ENCODE measurements at places on chromosomes 4 and X.

DNA sequence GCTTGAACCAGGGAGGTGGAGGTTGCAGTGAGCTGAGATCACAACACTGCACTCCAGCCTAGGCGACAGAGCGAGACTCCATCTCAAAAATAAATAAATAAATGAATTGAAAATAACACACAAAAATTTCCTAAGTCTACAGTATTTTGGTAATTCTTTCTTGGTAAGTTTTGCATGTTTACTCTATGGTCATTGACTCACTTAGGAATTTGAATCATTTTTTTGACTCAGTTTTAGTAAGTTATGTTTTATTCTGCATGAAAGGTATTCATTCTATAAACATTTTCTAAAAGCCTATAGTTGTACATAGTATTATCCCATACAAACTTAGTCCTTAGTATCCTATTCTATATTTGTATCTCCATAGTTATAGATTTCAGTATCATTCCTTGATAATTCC, 772.9 kb upstream of the SLIT2 start:
- H3K27ac ChIP-seq: no peak overlapping the region
- no peaks in the 10 kb centered on the region for H3K4me1 ChIP-seq
- no peak for DNase-seq

- no peak for DNase-seq
- no peaks in the 10 kb centered on the region for H3K27me3 ChIP-seq
Observed at GRCh38 chr4:147039976-147040575, 94.4 kb upstream of the TTC29 start.

- DNase-seq: no peak
- no peak overlapping the region for H3K4me3 ChIP-seq
- peaks cover 3% of the 10 kb centered on the region for H3K4me1 ChIP-seq
- H3K36me3 ChIP-seq: no peaks in the 10 kb centered on the region
- no peaks in the 10 kb centered on the region for H3K27me3 ChIP-seq
Observed at GRCh38 chr4:101355246-101355645, 7.9 kb upstream of the PPP3CA start.

DNA sequence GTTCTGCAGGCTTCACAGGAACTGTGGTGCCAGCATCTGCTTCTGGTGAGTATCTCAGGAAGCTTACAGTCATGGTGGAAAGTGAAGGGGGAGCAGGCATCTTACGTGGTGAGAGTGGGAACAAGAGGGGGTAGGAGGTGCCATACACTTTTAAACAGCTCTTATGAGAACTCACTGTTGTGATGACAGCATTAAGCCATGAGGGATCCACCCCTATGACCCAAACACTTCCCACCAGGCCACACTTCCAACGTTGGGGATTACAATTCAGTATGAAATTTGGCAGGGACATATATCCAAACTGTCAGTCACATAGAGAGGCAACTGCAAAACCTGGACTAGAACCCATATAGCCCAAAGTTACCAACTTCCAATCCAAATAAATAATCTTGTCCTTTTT, 43.1 kb upstream of the ZCCHC12 start:
- H3K36me3 ChIP-seq: no peaks in the 10 kb centered on the region
- DNase-seq: no peak
- no peaks in the 10 kb centered on the region for H3K27me3 ChIP-seq
- H3K4me1 ChIP-seq: no peaks in the 10 kb centered on the region
- no peak overlapping the region for H3K4me3 ChIP-seq
- no peak overlapping the region for H3K27ac ChIP-seq

GRCh38 chr4:4818415-4819212, 40.9 kb upstream of the MSX1 start:
- no peak overlapping the region for H3K4me3 ChIP-seq
- no peaks in the 10 kb centered on the region for H3K36me3 ChIP-seq
- DNase-seq: no peak
- H3K27me3 ChIP-seq: no peaks in the 10 kb centered on the region
- H3K27ac ChIP-seq: no peak overlapping the region

- no peak overlapping the region for H3K27ac ChIP-seq
- no peak for DNase-seq
- H3K4me1 ChIP-seq: no peaks in the 10 kb centered on the region
- no peak overlapping the region for H3K4me3 ChIP-seq
Observed at GRCh38 chr4:43846111-43846587, 602.5 kb downstream of the KCTD8 start.

DNA sequence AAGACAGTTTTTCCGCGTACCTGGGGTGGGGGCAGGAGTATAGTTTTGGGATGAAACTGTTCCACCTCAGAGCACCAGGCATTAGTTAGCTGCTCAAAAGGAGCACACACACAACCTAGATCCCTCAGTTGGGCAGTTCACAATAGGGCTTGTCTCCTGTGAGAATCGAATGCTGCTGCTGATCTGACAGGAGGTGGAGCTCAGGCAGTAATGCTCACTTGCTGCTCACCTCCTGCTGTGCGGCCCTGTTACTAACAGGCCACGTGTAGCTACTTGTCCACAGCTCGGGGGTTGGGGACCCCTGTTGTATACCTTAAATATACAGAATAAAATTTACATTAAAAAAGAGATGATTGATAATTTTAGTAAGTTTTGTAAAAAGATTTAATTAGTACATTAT, 191.5 kb downstream of the SLC7A11 start:
- H3K27ac ChIP-seq: no peak overlapping the region
- H3K27me3 ChIP-seq: no peaks in the 10 kb centered on the region
- H3K4me3 ChIP-seq: no peak overlapping the region

DNA sequence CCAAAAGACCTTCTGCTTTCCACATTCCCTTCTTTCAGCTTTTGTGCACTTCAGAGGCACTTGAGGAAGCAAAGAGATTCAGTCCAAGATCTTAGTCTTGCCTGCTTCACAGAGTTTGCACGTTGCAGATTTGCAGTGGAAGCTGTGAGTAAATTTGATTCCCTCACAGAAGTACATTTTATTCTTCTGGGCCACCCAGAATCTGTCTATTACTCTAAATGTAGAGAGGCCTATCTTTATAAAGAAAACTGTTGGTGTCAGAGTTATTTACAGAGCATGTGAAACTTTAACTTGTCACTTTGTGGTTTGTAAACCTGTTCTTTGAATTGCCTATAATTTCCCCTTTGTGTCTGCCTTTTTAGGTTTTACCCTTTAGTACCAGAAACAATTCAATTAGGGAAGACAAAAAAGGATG, 15.5 kb downstream of the SPRY1 start:
- no peaks in the 10 kb centered on the region for H3K27me3 ChIP-seq
- no peaks in the 10 kb centered on the region for H3K36me3 ChIP-seq
- H3K27ac ChIP-seq: no peak overlapping the region
- H3K4me1 ChIP-seq: peaks cover 2% of the 10 kb centered on the region
- no peak overlapping the region for H3K4me3 ChIP-seq
- no peak for DNase-seq

- H3K36me3 ChIP-seq: no peaks in the 10 kb centered on the region
- no peaks in the 10 kb centered on the region for H3K27me3 ChIP-seq
- H3K4me1 ChIP-seq: peaks cover 3% of the 10 kb centered on the region
- no peak overlapping the region for H3K27ac ChIP-seq
- no peak overlapping the region for H3K4me3 ChIP-seq
Observed at GRCh38 chr4:170011921-170012628, 14.1 kb downstream of the MFAP3L start.

DNA sequence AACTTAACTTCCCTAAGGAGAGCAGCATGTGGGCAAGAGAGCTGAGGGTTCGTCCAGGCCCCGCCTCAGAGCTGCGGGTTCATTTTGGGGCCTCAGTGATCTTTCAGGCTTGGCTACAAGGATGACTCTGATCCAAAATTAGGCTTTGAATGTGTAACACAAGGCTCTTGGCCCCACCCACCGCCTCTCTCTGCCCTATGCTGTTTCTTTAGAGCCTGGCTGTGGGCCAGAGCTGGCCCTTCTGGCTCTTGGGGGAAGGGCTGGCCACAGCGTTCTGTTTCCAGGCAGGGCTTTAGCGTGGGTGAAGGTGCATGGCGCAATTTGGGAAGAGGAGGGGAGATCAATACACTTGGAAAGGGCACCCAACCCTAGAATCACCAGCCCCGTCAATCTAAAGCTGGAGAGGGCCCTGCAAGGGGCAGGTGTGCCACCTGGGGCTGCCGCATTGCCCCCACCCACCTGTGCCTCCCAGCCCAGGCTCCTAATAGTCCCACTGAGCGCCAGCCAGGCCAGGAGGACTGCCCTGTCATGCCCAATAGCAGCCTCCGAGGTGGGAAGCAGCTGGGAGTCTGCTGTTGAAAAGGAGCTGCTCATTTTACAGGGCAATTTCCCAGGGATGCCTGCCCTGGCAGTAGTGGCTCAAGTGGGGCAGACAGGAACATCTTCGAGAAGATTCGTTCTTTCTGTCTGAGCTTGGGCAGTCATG, 84.5 kb upstream of the MAML3 start:
- H3K27me3 ChIP-seq: no peaks in the 10 kb centered on the region
- no peaks in the 10 kb centered on the region for H3K36me3 ChIP-seq
- peak overlapping the region; percentile 62 for H3K27ac ChIP-seq
- peaks cover 12% of the 10 kb centered on the region for H3K4me1 ChIP-seq

DNA sequence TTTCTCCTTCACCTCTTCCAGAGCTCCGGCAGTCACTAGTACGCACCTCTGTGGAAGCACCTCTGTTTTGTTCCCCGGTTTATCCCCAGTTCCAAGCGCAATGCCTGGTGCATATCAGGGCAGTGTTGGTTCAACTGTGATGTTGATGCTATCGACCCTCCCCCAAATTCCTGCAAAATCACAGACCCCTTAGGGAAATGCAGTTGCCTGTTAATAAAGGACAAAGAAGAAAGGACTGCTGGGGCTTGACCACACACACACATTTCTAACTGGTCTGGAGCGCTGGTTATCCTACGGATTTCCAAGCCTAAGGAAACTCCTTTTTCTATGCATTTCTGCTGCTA, 530 bp upstream of the NMU start:
- H3K4me1 ChIP-seq: peaks cover 8% of the 10 kb centered on the region
- DNase-seq: peak; percentile 29
- no peak overlapping the region for H3K27ac ChIP-seq
- H3K27me3 ChIP-seq: no peaks in the 10 kb centered on the region
- H3K4me3 ChIP-seq: no peak overlapping the region
- H3K36me3 ChIP-seq: no peaks in the 10 kb centered on the region

DNA sequence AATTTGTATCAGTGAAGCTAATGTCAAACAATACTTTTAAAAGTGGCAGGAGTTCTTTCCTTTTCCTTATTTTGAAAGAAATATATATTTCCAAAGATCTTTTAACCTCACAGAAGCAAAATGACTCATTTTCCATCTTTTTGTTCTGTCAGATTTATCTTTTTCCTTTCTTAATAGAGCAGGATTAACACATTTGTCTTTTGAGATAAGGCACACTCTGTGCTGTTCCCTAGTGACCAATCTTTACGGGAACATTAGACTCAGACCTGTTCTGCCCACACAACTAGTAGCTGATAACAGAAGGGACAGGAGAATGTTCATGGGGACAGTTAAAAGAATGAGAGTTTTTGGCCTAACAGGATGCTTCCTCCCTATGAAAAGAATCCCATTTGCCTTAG, 381.2 kb downstream of the STPG2 start:
- H3K4me1 ChIP-seq: no peaks in the 10 kb centered on the region
- DNase-seq: peak; percentile 54
- no peaks in the 10 kb centered on the region for H3K36me3 ChIP-seq
- H3K4me3 ChIP-seq: no peak overlapping the region
- no peak overlapping the region for H3K27ac ChIP-seq
